ENCODE measurements at places on chromosomes 6 and 20.

GRCh38 chr20:38757145-38757775 lies 9.0 kb downstream of the ACTR5 start:
- DNase-seq: no peak

DNA sequence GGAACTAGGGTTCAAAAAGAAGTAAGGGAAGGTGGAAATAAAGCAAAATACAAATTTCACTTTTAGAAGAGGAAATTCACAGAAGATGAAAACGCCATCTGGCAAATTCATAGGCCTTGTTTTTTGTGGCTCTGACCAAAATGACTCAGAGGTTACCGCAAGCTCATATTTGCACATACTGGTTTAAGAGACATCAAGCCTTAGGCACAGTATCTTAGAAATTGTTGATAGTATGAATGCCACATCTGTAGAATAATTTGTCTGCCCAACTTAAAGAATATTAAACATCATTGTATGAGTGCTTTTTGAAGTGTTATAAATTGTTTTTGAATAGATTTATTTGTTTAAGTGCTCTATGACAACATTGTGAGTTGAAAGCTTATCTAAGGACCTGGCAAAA lies 10.6 kb downstream of the TAAR1 start:
- DNase-seq: no peak

GRCh38 chr6:157982102-157982562 lies 469 bp downstream of the SYNJ2 start:
- no peak for DNase-seq

DNA sequence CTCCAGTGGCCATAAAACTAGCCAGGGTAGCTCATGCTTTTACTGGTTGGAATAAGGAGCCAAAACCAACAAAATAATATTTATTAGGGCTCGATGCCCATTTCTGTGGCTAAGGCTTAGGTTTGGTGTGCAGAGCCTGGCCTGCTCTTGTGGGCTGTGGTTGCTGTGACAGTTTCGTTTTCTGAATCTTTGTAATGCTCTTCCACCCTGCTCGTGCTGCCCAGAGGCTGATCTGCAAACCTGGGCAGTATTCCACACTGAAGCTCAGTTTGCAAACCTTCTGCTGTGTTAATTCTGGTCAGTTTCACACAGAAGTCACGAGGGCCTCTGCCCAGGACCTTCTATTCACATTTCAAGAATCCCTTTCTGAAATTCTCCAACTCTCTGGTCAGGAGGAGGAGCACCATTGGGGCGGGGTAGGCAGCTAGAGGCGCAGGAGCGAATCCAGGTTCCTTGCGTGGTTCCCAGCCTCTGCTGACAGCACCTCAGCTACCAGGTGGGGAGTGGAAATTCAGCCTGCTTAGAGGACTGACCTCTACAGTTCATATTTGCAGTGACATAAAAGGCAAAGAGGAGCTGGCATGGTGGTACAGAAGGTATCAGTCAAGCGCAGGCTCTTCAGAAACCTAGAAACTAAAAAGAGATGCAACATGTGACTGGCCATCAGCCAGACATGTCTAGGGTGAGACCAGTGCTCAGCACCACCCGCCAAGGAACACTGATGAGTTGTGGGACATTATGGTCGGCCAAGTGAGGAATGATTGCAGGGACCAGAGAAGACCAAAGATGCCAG lies 14.3 kb upstream of the C20orf144 start:
- DNase-seq: no peak

DNA sequence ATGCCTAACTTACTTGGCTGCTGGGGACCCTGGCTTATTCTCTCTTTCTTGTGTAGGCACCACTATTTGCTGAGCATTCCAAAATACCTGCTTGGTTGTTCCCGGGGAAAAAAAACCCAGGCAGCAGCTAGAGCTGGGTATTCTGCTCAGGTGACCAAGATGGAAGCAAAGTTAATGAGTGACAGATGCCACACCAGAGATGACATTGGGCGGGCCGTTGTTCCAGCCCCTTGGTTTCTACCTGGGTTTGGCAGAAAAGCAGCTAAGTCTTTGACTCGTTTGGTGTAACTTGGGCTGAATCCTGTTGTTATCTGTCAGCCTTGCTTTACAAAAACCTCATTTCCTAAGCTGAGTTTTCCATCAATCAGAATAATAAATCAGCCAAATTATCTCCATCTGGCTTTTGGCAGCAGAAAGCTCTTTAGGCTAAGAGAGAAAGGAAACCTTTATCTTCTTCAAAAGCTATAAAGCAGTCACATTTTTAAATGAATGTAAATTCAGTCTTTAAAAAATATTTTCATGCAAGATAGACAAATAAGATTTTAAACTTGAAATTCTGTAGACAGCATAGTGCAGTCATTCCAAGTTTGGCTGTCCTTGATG lies 202.0 kb upstream of the GMDS start:
- no peak for DNase-seq

- peak; percentile 44 for DNase-seq
These were observed 176.7 kb downstream of the BMP7 start for GRCh38 chr20:57089699-57090144.

DNA sequence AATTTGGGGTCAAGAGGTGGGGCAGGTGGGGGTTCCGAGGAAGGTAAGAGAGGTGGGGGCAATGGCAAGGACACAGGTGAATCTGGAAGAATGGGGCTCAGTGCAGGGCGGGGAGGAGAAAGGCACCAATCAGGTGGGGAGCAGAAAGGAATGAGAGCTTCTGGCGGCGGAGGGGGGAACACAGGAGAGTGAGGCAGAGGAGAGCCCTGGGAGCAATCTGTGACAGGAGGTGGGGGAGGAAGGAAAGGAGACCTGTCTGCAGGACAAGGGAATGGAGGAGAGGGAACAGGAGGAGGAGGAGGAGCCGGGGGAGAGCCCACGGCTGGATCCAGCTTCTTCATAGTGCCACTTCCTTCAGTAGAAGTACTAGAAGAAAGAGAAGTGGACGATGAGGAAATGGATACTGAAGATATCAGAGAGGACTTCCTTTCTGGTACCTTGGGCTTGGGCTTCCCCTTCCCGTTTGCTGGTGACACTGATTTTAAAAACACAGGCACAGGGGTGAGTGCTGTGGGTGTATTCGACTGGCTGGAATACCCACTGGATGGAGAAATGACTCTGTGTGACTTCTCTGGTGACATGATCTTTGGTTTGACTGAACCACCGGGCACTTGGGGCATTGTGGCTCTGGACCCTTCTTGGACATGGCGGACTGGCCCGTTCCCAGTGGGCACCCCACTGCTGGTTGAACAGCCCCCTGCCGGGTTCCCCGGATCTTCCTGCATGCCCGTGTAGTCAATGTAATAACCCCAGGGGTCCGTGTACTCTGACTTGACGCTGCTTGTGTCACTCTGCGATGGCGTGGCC lies 27.4 kb downstream of the HEBP2 start:
- peak; percentile 75 for DNase-seq

DNA sequence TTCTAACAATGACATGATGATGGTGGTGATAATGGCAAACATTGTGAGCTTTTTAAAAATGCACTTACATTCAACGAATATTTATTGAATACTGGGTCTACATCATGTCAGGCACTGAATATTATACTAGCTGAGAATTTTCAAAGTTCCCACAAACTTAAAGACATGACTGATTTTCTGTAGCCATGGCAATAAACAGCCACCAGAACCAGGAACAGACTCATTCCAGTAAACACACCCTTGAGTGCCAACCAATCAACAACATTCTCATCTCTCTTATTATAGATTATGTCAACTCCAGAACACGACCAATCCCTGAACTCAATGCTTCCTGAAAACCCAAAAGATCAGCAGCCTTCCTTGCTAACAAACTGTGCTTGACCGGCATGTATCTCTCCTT lies 212.4 kb upstream of the RUNX2 start:
- no peak for DNase-seq

GRCh38 chr6:37140145-37140544 lies 29.8 kb upstream of the PIM1 start:
- no peak for DNase-seq

DNA sequence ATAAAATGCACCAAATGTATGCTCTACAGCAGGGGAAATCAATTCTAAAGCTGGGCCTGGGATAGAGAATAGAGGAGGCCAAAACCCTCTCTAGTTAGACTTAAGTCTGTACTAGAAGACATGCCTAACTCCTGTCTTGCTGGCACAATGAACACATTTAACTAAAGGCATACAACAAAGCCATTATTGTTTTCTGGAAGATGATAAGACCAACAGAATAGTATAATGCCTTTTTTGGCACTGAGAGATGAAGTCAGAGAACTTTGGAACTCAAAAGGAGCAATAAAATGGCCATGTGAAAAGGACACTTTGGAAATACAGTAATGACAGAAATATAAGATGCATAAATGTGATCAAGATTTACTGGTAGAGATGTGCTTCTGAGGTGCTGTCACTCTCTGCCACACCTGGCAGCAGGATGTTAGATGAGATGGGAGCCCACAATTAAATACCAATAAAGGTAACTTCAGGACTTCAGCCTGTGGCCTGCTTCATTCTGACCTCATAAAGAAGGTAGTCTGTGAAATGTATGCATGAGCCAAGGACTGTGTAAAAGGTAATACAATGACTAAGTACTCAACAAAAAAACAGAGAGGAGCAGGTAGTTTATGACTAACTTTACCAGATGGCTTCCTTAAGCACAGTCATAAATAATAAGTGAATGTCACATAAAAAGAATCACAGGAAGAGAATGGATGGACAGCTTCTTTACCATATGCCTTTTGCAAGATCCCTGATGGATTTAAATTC lies 333.4 kb downstream of the BCKDHB start:
- no peak for DNase-seq

- no peak for DNase-seq
These were observed 8.7 kb upstream of the CCN5 start for GRCh38 chr20:44706301-44707017.

GRCh38 chr6:160439751-160440150 lies 91.6 kb downstream of the SLC22A3 start:
- peak; percentile 3 for DNase-seq

- no peak for DNase-seq
These were observed 456.8 kb upstream of the CHD6 start for GRCh38 chr20:42074944-42075343.

- no peak for DNase-seq
These were observed 1.8 kb downstream of the RGS19 start for GRCh38 chr20:64077541-64077875.

DNA sequence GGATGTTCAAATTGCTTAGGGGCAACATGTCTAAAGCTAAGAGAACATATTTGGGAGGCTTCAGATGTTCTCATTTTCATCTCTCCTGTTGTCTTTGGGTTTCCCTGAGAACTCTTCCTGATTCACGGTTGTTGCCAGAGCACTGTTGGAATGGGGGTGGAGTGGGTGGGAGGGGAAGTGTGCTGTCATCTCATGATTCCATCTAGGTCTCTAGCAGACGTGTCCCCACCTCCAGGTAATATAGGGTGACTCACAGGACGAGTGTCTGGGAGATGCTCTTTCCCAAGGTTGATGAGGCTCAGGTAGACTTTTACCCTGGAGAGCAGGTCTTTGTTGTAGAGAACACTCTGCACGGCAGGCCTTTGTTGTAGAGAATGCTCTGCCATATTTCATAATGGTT lies 636.9 kb downstream of the QKI start:
- no peak for DNase-seq

GRCh38 chr6:55176958-55177357 lies 2.6 kb downstream of the HCRTR2 start:
- no peak for DNase-seq

GRCh38 chr20:62704341-62704948 lies 4.2 kb upstream of the NTSR1 start:
- DNase-seq: no peak

- DNase-seq: no peak
These were observed 57.0 kb upstream of the EPB41L1 start for GRCh38 chr20:36097337-36098151.

- DNase-seq: no peak
These were observed 106.8 kb upstream of the CBLN4 start for GRCh38 chr20:56111961-56112730.

DNA sequence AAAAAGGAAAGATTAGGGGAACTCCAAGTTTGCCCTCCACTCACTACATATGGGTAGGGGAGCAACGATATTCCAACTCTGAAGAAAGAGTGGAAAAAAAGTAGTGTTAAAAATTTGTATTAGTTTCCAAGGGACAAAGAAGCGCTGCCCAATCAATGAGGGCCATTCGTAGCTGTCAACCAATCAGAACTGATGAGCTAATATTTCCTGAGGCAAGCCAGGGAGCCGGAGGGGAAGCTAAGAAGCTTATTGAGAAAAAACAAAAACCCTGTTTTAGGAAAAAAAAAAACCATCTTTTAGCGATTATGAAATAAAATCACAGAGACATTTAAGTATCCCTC lies 59.5 kb downstream of the TRIM38 start:
- DNase-seq: peak; percentile 95

DNA sequence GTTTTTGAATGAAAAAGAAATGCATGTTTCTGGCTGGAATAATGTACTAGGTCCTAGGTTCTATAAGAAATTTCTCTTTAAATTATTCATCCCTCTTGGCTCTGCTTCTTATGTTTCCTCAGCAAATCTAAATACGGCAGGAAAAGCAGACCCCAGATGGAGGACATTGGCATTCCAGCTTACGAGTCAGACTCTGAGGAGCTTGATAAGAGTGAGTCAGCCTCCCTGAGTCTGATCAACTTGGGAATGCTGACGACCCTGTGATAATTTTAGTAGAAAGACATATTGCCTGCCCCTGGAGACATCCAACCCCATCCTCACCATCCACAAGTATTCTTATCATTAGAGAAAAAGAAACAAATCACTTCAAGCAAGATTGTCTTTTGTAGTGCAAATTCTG lies 509.7 kb upstream of the MARCKS start:
- DNase-seq: no peak

GRCh38 chr6:150887978-150888563 lies 22.6 kb downstream of the MTHFD1L start:
- no peak for DNase-seq

DNA sequence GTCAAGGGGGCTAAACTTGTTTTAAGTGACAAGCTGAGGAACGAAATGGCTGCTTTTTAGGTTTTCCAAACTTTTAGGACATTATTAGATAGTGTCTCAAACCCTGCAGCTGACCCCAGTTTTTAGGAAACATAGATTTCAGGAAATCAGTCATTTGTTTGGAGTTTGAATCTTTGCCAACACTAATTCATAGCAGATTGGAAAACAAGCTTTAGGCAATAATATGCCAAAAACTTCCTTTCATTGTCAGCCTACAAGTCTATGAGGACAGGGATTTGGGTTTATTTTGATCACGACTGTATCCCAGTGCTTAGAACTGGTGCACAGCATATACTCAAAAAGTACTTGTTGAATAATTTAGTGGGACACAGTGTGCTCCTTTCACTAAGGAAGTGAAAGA lies 123.2 kb downstream of the TINAG start:
- no peak for DNase-seq

- no peak for DNase-seq
These were observed 103.8 kb upstream of the ARMC2 start for GRCh38 chr6:108744244-108744972.

- DNase-seq: no peak
These were observed 190.2 kb downstream of the TSHZ2 start for GRCh38 chr20:53162251-53162835.
